SK-N-DZ (cell line): ENCODE measurements at places on chromosomes 12 and 14.

GRCh38 chr12:56721216-56721615 is 3.9 kb downstream of the NACA start:
- DNase-seq: no peak

GRCh38 chr12:33265900-33266299 is 173.7 kb downstream of the SYT10 start:
- no peak for DNase-seq

DNA sequence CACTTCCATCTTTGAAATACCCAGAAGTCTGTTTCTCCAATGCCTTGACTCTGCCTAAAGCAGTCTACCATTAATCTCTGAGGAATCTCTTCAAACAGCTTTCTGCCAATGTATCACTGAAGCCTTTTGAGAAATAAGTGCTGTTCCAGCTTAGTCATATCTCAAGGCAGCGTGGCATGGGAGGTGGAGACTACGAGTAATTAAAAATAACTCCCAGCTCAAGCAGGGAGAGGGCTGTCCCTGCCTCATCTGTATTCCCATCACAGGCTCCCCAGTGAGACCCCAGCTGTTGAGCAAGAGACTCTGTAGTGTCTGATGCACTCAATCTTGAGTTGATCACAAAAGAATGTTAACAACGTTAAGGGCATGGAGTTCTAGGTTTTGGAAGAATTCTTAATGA is 700.6 kb downstream of the DIO2 start:
- DNase-seq: no peak

DNA sequence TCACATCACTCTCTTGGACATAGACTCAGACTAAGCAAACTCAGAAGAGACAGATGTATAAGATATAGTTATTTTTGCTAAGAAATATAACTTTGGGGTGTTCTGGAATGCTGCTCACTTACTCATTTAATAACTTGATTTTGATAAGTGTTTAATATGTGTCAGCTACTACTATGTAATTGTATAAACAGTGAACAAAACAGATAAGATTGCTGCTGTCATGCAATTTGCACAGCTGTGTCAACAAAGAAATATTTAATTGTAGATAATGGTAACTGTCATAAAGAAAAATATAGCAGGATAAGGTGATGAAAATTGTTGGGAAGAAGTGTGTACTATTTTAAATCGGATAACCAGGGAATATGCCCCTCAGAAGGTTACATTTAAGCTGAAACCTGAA is 84.1 kb upstream of the ZDHHC17 start:
- no peak for DNase-seq

GRCh38 chr12:23084236-23084995 is 459.4 kb downstream of the ETNK1 start:
- peak; percentile 51 for DNase-seq

- no peak for DNase-seq
Measured at GRCh38 chr12:88185988-88186387, 43.9 kb downstream of the TMTC3 start.
